Fibroblast of skin of scalp (primary cell): ENCODE measurements at places on chromosomes 3 and 15.

GRCh38 chr15:96183867-96184266, 146.6 kb upstream of the NR2F2 start:
- no peak for DNase-seq

DNA sequence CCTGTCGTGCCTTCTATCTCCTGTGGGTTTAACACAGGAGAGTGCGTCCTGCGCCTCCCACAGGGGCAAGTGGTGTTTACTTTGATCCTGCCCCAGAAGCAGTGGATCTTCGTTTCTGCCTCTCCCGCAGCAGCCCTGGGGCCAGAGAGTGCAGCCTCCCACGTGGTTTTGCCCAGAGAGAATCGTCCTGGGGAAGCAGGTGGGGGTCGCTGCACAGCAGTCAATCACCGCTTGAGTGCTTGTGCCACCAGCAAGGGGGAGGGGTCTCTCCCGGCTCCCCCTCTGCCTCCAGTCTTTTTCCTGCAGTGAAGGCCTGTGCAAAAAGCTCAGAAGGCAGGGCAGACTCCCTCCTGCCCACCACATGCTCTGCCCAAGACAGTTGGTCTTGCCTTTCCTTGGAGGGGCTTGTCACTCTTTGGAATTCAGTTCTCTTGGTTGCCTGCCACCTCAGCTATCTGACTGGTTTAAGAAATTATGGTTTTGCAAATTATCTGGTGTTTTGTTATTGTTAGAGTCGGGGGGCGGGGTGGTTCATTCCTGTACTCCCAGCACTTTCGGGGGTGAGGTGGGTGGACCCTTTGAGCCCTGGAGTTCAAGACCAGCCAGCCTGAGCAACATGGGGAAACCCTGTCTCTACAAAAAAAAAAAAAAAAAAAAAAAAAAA, 26.9 kb downstream of the STOML1 start:
- DNase-seq, result no peak

GRCh38 chr15:25243800-25244097, 195.1 kb downstream of the UBE3A start:
- DNase-seq, result no peak

DNA sequence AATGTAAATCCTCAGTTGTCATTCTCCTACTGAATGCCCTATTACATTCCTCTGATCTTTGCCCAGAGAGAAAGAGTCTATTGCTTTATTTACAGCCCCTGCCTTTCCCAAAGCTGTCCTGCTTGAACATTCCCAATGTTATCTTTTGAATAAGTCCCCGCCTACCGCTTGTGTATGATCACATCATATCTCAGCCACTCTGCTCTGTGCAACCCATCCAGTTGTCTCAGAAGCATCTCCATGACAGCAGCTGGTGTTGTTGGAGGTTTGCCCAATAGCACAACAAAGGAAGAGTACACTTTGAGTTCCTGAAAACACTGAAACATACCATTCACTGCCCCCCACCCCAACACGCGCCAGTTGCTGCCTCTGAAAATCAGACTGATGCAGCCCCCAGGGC, 22.0 kb upstream of the FAM3D start:
- DNase-seq, result no peak

- DNase-seq, result no peak
Measured at GRCh38 chr3:12686096-12686495, 22.2 kb upstream of the RAF1 start.
